Effector CD4-positive, alpha-beta T cell (primary cell): ENCODE measurements at places on chromosomes 4 and X.

DNA sequence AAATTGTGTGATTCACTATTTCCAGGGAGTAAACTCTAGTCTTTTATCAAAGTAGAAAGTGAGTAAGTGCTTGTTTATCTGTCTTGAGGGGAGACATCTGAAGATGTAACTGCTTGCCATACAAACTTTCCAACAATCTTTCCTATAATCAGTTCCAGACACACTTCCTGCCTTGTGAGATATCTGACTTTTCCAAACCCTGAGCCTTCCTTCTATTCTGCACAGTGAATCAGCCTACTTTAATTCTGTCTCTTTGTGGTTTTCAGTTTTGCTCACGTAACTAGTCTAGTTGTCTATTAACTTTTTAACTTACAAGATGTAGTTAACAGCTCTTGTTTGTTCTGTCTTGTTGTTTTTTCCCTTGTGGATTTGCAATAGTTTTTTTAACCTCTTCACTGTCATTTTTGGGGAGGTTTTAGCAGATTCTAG, 947.8 kb downstream of the C4orf33 start:
- DNase-seq: no peak

- DNase-seq: no peak
These were observed 181.8 kb downstream of the HS6ST2 start for GRCh38 chrX:132776486-132777210.

GRCh38 chrX:19814240-19814639, 73.2 kb downstream of the SH3KBP1 start:
- no peak for DNase-seq

DNA sequence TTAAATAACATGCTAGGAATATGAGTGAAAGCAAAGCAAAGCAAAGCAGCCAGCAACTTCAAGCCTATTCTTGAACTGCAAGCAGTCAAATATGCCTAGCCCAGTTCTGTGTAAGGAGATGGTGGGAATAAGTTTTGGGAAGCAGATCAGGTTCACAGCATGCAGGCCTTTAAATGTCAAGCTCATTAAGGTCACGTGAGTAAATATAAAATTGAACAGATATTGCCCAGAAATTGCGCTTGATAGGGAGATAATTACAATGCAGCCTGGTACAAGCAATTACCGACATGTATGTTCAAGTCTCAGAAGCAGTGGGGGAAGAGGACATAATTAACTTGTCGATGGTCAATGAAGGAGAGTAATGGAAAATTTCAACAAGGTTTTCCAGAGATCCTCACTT, 6.0 kb downstream of the GNPDA2 start:
- DNase-seq: no peak

GRCh38 chr4:54726907-54727306, 69.2 kb downstream of the KIT start:
- DNase-seq: no peak

DNA sequence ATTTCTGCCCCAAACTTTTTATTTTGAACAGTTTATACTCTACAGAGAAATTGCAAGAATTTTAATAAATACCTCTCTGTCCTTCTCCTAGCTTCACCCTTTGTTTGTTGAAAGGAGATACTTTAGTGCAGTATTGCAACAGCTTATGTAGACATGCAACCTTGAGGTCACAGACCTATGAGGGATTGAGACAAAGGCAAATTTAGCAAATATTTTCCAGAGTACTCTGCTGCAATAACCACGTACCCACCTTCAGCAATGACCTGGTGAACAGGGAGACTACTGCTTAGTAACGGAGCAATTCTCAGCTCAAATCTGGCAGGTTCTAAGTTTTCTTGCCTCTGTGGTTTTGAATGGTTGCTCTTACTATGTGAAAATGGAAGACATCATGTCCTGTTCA, 13.2 kb downstream of the FGA start:
- no peak for DNase-seq

- DNase-seq: no peak
These were observed 137.0 kb upstream of the PSAPL1 start for GRCh38 chr4:7571701-7572100.

- DNase-seq: no peak
These were observed 852.0 kb downstream of the PCDH18 start for GRCh38 chr4:136680271-136680670.

DNA sequence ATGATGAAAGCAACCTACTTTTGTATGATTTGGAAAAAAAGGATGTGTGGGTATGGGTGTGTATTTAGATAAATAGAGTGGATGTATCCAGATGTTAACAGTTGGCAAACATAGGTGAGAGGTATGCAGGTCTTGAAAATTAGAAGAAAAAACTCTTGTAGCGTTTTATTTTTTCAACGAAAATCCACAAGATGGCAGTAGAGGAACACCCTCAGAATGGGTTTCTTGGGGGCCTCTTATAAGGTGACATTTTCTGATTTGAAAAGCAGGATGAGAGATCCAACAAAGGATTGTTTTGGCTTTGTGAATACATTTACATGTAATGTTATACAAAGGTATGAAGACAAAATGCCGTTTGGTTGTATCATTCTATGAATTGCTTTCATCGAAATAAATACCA, 68.3 kb downstream of the FMR1NB start:
- DNase-seq: no peak

DNA sequence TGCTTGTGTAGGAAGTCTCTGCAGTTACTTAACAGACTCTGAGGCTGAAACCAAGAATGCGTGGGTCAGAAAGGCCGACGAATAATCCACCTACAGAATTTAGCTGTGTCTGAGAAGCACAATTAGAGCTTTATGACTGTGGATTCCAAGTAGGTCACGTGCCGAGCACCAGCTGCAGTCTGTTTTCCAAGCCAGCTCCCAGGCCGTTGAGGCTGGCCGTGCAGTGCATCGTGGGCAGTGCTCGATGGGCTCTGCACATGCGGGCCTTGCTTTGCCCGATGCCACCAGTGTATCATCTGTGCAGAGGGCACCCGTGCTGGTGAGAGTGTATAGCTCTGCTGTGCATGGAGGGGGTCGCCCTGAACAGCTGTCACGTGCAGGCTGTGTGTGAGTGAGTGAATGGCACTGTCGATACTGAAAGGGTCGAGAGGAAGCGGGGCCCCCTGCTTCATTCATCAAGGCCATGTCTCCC, 67.5 kb upstream of the CLDN34 start:
- DNase-seq: no peak

- no peak for DNase-seq
These were observed 118.2 kb upstream of the IQCM start for GRCh38 chr4:149933883-149934282.

GRCh38 chrX:121641560-121641959, 594.1 kb downstream of the GLUD2 start:
- DNase-seq: no peak
